ENCODE measurements at places on chromosomes 1 and 21. TPM values are rescaled to one million over a fixed set of nuclear protein-coding genes. Genes with fewer than 3 reads are reported as not detected.

Gene ATP1A4
- total RNA-seq: not detected

Gene RBM11
- not detected for total RNA-seq

Gene LRRIQ3
- 0.63 TPM for total RNA-seq

Gene WDR77
- total RNA-seq: 28.9 TPM

Gene LRRN2
- total RNA-seq: not detected

Gene SLC44A5
- 9.1 TPM for total RNA-seq

Gene KRTAP10-7
- total RNA-seq: not detected

Gene TEX50
- not detected for total RNA-seq

Gene TTC22
- not detected for total RNA-seq

Gene KRTAP12-2
- not detected for total RNA-seq

Gene IL22RA1
- total RNA-seq: under 0.01 TPM

Gene SHE
- total RNA-seq: 41.9 TPM
